ENCODE measurements at places on chromosomes 6 and 20. TPM values are rescaled to one million over a fixed set of nuclear protein-coding genes. Genes with fewer than 3 reads are reported as not detected.

DNA sequence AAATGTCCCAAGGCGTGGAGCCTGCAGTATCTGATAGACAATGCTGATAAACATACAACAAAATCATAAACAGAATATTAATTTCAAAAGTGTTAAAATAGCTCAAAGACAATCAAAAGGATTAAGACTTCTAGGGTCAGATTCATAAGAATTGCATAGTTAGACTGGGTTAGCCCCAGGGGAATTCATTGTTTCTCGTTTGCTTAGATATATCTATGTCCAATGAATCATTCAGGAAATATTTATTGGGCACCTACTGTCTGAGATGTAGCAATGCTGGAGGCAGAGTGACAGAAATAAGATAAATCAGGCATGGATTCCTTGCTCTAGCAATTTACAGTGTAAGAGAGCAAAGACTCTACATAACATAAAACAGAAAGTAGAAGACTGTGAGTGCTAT lies 124.4 kb upstream of the PRL start:
- DNase-seq, result no peak
- H3K27ac ChIP-seq, result no peak overlapping the region
- no peak overlapping the region for H3K4me3 ChIP-seq

The PAQR8 gene
- total RNA-seq, result 4.7 TPM

The GNMT gene
- total RNA-seq, result 0.22 TPM

- H3K27ac ChIP-seq, result no peak overlapping the region
- H3K4me3 ChIP-seq, result no peak overlapping the region
Observed at GRCh38 chr6:136524339-136524935, 25.8 kb downstream of the MAP7 start.

- no peak overlapping the region for H3K27ac ChIP-seq
- H3K36me3 ChIP-seq, result no peaks in the 10 kb centered on the region
- peaks cover 22% of the 10 kb centered on the region for H3K27me3 ChIP-seq
- DNase-seq, result no peak
Observed at GRCh38 chr6:41446907-41447545, 99.2 kb upstream of the FOXP4 start.

The HLA-DMB gene
- 5.6 TPM for total RNA-seq

GRCh38 chr6:166745801-166746668 lies 119.0 kb upstream of the RPS6KA2 start:
- no peak overlapping the region for H3K27ac ChIP-seq
- no peak for DNase-seq
- H3K4me1 ChIP-seq, result peaks cover 3% of the 10 kb centered on the region
- no peaks in the 10 kb centered on the region for H3K36me3 ChIP-seq
- no peak overlapping the region for H3K4me3 ChIP-seq
- peaks cover 12% of the 10 kb centered on the region for H3K27me3 ChIP-seq

GRCh38 chr6:4510317-4510716 lies 265.9 kb upstream of the CDYL start:
- peaks cover 31% of the 10 kb centered on the region for H3K4me1 ChIP-seq
- no peaks in the 10 kb centered on the region for H3K27me3 ChIP-seq
- DNase-seq, result no peak
- no peaks in the 10 kb centered on the region for H3K36me3 ChIP-seq

DNA sequence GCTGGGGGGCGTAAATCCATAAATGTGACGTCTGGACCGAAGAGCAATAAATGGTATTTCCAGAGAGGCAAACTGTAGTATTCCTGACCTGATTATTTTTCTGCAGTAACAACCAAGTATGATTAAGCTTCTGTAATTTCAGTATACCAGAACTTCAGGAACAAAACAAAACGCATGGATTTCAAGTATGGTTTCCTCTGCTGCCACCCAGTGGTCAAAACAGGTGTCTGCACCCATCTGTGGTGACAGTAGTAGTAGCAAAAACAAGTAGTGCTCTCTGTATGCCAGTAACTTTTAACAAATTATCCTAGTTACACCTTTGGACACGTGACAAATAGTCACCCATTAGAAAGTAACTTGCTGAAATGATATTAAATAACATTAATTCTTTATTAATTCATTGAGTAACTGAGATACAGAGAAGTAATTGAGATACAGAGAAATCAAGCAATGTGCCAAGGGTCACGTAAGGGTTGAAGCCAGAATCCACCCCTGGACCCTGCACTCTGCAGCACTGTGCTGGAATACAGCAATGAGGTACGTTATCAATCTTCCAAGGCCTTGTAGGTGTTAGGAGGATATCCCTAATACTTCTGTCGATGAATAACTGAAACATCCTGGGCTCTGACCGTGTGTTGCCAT lies 7.9 kb downstream of the CALHM4 start:
- no peak overlapping the region for H3K27ac ChIP-seq
- H3K27me3 ChIP-seq, result peaks cover 6% of the 10 kb centered on the region
- H3K4me1 ChIP-seq, result no peaks in the 10 kb centered on the region
- H3K4me3 ChIP-seq, result no peak overlapping the region
- H3K36me3 ChIP-seq, result no peaks in the 10 kb centered on the region
- DNase-seq, result peak; percentile 82

DNA sequence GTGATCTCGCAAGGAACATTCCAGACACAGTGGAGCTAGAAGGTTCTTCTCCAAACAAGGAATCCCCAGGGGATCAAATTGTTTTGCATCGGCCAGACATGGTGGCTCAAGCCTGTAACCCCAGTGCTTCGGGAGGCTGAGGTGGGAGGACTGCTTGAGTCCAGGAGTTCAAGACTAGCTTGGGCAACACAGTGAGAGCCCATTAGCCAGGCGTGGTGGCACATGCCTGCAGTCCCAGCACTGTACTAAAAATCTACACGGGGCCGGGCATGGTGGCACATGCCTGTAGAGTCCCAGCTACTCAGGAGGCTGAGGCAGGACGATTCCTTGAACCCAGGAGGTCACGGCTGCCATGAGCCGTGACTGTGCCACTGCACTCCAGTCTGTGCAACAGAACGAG lies 15.3 kb downstream of the GMEB2 start:
- no peaks in the 10 kb centered on the region for H3K4me1 ChIP-seq
- no peak overlapping the region for H3K27ac ChIP-seq
- peaks cover 15% of the 10 kb centered on the region for H3K36me3 ChIP-seq
- H3K27me3 ChIP-seq, result no peaks in the 10 kb centered on the region

The TFAP2C gene
- 0.09 TPM for total RNA-seq

The NRM gene
- 7.2 TPM for total RNA-seq

- peaks cover 15% of the 10 kb centered on the region for H3K4me1 ChIP-seq
- no peak overlapping the region for H3K27ac ChIP-seq
- peaks cover 72% of the 10 kb centered on the region for H3K27me3 ChIP-seq
- no peak for DNase-seq
- no peaks in the 10 kb centered on the region for H3K36me3 ChIP-seq
- H3K4me3 ChIP-seq, result no peak overlapping the region
Observed at GRCh38 chr6:10882657-10883171, 873 bp upstream of the GCM2 start.

GRCh38 chr20:21272679-21273078 lies 30.5 kb upstream of the XRN2 start:
- H3K4me3 ChIP-seq, result no peak overlapping the region
- no peaks in the 10 kb centered on the region for H3K36me3 ChIP-seq
- DNase-seq, result no peak
- H3K27ac ChIP-seq, result no peak overlapping the region
- no peaks in the 10 kb centered on the region for H3K4me1 ChIP-seq
- peaks cover 2% of the 10 kb centered on the region for H3K27me3 ChIP-seq

DNA sequence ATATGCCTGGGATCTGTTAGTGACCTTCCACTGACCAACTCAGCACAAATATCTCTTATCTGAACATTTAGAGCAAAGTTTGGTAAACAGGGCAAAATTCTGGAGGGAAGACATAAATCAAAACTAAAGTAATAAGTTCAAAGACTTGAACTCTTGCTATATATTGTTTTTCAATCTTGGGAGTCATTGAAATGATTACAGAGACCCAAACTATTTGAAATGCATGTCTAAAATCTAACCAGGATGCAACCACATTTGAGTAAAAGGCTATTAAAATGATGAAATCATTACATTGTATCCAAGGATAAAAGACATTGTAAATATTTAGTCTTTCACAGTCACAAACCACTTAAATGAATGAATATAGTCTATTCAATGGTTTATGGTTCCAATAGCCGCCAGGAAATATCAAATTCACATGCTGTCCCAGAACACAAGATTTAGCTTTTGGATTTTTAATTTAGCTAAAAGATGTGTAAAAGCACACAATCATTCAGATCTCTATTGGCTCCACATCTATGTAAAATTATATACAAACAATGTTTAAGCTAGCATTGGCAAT lies 256.6 kb upstream of the EPHA7 start:
- H3K27me3 ChIP-seq, result no peaks in the 10 kb centered on the region
- peak; percentile 62 for DNase-seq
- no peak overlapping the region for H3K4me3 ChIP-seq
- no peaks in the 10 kb centered on the region for H3K36me3 ChIP-seq
- no peak overlapping the region for H3K27ac ChIP-seq
- H3K4me1 ChIP-seq, result peaks cover 3% of the 10 kb centered on the region

GRCh38 chr20:15512916-15513315 lies 1060.3 kb downstream of the KIF16B start:
- no peaks in the 10 kb centered on the region for H3K27me3 ChIP-seq
- no peak for DNase-seq
- no peak overlapping the region for H3K27ac ChIP-seq
- no peaks in the 10 kb centered on the region for H3K4me1 ChIP-seq
- H3K4me3 ChIP-seq, result no peak overlapping the region

The EDN3 gene
- 17.9 TPM for total RNA-seq

The MRPS18B gene
- 64.3 TPM for total RNA-seq

- H3K27ac ChIP-seq, result no peak overlapping the region
- no peak overlapping the region for H3K4me3 ChIP-seq
- H3K27me3 ChIP-seq, result no peaks in the 10 kb centered on the region
- H3K4me1 ChIP-seq, result peaks cover 11% of the 10 kb centered on the region
- no peaks in the 10 kb centered on the region for H3K36me3 ChIP-seq
Observed at GRCh38 chr6:160328447-160328846, 19.7 kb upstream of the SLC22A3 start.

- H3K27ac ChIP-seq, result no peak overlapping the region
- no peak overlapping the region for H3K4me3 ChIP-seq
- no peaks in the 10 kb centered on the region for H3K4me1 ChIP-seq
- H3K27me3 ChIP-seq, result no peaks in the 10 kb centered on the region
- peaks cover 33% of the 10 kb centered on the region for H3K36me3 ChIP-seq
- DNase-seq, result no peak
Observed at GRCh38 chr6:34589691-34590090, 33.6 kb upstream of the SPDEF start.

DNA sequence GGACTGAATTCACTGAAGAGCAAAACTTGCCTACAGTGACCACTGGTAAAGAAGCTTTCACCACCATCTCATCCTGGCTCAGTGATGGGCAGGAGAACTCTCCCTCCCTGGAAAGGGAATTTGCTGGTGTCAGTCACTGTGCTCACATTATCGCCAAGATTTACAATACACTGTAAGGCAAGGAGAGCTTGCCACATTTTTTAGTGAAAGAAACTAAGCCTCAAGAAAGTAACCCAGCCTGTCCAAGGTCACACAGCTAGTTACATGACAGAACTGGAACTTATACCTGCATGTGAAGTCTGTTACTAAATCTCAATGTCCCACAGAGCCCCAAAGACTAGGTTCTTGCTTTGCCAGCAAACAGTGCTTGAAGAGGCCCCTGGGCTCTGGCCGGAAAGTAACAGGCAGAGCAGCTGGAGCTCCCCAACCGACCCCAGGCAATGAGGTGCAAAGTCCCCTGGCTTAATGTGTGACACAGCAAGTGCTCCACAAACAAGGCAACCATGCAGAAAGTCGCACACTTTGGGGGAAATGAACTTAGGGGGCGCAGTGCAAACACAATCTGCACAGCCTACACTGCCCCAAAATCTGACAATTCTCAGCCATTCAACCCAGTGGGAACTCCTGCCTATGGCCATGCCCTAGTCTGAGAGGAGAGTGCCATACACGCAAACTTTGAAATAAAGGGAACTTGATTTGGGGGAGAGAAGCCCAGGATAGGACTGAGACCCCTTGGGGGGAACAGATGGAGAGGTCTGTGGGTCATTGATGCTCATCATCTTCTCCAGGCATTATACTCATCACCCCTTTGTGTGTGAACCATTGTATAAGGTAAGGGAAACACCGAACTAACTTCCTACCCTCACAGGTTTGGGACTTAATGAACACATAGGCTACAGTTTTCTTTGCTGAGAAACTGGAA lies 1.9 kb downstream of the BCL2L1 start:
- peaks cover 29% of the 10 kb centered on the region for H3K36me3 ChIP-seq
- DNase-seq, result peak; percentile 41
- H3K4me3 ChIP-seq, result peak overlapping the region; percentile 95
- peaks cover 42% of the 10 kb centered on the region for H3K4me1 ChIP-seq
- no peaks in the 10 kb centered on the region for H3K27me3 ChIP-seq
- peak overlapping the region; percentile 54 for H3K27ac ChIP-seq

DNA sequence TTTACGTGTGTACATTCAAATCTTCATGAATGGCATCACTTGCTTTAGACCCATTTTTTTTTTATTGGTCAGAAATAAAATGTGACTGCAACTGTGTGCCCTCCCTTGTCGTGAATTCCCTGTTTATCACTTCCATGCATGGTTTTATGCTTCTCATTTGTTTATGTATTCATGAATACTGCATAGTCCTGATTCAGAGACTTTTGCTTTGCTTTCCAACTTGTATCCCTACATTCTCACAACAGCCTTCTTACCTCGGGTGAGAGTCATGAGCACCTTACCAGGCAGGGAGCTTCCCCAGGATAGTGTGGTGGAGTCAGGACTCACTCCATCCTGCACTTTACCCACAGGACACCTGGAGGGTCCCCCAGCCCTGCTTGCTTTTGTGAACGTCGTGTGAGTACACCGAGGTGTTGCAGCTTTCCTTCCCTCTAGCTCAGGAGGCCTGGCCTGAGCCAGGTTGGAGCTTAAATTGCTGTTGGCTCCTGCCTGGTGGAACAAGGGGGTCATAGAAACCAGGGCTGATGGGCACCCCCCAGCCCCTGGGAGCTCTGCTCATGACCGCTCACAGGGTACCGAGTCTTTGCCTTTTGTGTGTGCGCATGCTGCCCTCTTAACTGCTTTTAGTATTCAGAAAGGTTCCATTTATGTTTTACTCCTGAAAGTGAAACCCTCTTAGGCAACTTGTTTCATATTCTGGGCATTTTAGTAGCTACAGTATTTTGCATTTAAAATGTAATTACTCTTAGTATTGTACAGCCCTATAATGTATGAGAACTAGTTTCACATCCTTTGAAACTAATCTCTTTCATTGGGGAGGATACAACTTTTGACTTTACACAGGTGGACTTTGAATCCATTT lies 66.0 kb downstream of the CDS2 start:
- no peaks in the 10 kb centered on the region for H3K27me3 ChIP-seq
- no peak overlapping the region for H3K4me3 ChIP-seq
- peaks cover 7% of the 10 kb centered on the region for H3K4me1 ChIP-seq
- peaks cover 51% of the 10 kb centered on the region for H3K36me3 ChIP-seq

- H3K27ac ChIP-seq, result no peak overlapping the region
- peak; percentile 36 for DNase-seq
- H3K4me1 ChIP-seq, result peaks cover 12% of the 10 kb centered on the region
- H3K4me3 ChIP-seq, result peak overlapping the region; percentile 40
- H3K27me3 ChIP-seq, result peaks cover 63% of the 10 kb centered on the region
Observed at GRCh38 chr6:10425975-10426780, 11.3 kb upstream of the TFAP2A start.

- H3K4me3 ChIP-seq, result no peak overlapping the region
- peaks cover 18% of the 10 kb centered on the region for H3K36me3 ChIP-seq
- H3K27ac ChIP-seq, result no peak overlapping the region
- no peaks in the 10 kb centered on the region for H3K27me3 ChIP-seq
- DNase-seq, result no peak
- H3K4me1 ChIP-seq, result no peaks in the 10 kb centered on the region
Observed at GRCh38 chr6:63705707-63706106, 70.1 kb downstream of the PHF3 start.

The MEI4 gene
- total RNA-seq, result under 0.01 TPM

The GSTA3 gene
- not detected for total RNA-seq

The NKX2-4 gene
- total RNA-seq, result not detected
